Activated CD8-positive, alpha-beta memory T cell treated with anti-CD3 and anti-CD28 coated beads for 4 hours (primary cell): ENCODE measurements at places on chromosomes 12 and 14.

DNA sequence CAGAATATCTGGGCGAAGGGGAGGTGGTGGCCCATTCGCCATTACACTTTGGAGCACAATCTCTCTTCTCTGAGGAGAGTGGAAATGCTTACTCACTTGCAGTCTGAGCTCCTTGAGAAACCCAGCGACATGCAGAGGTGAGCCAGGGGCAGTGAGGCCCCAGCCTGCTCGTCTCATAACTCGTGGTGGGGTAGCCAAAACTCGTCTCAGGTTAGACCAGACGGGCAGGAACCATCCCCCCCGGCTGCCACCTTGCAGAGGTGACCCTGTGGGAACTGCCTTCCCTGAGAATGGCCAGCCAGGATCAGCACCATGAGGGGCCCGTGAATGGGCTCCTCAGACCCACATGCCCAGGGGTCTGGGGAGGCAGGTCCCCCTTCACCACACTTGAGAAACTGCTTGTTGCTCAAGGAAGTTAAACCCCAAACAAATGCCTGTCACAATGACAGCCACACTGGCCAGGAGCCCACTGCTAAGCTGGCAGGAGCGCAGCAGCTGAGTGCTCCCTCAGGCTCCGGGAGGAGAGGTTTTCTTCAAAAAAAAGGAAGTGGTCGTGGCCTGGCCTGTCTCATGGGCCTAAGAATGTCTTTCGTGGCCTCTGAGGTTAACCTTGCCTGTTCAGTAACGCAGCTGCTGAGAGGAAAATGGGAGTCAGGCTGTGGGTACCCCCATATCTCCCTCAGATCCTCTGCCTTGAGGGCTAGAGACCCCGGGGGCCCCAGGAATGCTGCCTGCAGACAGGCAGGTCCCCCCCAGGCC lies 9.2 kb upstream of the ALDH2 start:
- DNase-seq = no peak

DNA sequence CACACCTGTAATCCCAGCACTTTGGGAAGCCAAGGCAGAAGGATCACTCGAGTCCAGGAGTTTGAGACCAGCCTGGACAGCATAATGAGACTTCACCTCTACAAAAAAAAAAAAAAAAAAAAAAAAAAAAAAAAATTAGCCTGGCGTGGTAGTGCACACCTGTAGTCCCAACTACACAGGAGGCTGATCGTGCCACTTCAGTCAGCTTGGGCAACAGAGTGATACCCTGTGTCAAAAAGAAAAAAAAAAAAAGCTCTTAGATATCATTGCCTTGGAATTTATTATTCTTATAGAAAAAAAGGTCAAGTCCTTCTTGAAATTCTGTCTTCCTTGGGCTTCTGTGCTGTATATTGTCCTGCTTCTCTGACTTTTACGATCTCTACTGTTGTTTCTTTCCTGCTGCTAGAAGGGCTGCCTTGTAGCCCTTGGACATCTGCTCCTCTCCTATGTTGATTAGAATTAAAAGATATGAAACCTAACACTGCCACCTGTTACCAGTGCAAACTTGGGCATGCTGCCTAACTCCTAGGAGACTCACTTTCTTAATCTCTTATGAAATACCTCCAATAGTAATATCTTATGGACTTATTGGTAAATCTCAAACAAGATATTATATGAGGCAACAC lies 5.7 kb downstream of the TMEM19 start:
- DNase-seq = no peak

DNA sequence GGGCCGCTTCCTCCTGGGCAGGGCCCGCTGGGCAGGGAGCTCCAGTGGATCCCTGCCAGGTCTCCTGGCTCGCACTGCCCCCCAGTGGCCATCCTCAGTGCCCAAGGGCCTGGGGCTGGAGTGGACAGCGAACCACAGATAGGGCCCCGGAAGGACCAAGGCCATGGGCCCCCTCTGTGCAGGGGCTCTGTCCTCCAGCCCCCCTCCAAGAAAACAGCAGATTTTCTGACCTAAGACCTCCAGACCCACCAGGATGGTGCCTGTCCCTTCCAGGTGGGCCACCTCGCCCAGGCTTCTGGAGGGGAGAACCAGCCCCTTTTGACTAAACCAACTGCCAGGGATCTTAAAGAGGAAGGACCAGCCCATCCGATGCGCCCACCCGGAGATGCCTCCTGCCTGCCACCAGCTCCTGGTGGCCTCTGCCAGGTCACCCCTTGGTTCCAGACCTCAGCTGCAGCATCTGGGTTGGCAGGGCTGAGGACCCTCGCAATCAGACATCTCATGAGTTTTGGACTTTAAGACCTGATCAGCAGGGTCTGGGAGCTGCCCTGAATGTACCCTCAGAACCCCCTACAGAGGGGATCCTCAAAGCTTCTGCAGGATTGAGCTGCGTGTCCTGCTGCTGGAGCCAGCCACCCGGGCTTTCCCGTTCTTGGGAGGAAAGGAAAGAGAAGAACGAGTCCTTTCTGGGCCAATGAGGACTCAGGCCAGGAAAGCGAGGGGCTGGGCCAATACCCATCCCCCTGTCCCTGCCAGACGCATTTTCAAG lies 325.8 kb upstream of the DIO3 start:
- DNase-seq = no peak

GRCh38 chr14:48582938-48583337 lies 907.5 kb upstream of the MDGA2 start:
- no peak for DNase-seq

DNA sequence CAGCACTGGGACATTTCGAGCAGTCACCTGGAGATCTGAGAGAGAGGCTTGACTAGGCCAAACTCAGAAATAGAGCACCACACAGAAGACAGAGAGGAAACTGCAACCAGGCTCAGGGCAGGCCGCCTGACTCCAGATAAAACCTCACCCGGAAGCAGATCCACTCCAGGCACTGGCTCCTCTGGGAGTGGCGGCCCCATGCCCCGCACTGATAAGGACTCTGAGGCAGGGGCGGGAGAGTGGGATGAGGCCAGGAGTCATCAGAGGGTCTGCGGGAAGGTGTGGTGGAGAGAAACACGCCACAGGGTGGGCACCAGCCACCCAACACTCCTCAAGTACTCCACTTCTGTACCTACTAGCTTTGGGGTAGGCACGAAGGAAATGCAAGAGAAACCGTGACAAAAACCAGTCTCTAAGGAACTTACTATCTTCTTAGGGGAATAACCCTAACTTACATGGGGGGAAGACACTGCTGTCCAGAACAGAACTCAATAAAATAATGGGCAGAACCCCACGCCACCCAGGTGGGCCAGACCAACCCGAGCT lies 71.3 kb downstream of the CHGA start:
- no peak for DNase-seq

DNA sequence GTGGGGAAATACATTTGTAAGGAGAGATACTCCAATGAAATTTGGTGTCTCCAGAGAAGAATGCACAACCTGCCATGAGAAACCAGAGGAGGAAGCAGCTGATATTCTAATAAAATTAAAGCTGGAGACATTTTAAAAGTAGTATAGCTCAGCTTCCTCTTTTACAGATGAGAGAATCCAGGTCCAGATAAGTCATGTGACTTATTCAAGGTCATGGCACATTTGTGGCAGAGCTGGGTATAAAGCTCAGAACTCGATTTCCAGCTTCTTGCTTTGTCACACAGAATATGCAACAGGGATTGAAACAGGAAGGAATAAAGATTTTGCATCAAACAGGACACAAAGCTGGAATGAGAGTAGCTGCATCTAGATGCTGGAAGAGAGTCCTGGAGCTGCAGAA lies 174.8 kb downstream of the EMP1 start:
- no peak for DNase-seq

- no peak for DNase-seq
Observed at GRCh38 chr12:98639491-98639890, 5.1 kb downstream of the IKBIP start.

- no peak for DNase-seq
Observed at GRCh38 chr14:68495101-68496039, 297.5 kb downstream of the ZFP36L1 start.

DNA sequence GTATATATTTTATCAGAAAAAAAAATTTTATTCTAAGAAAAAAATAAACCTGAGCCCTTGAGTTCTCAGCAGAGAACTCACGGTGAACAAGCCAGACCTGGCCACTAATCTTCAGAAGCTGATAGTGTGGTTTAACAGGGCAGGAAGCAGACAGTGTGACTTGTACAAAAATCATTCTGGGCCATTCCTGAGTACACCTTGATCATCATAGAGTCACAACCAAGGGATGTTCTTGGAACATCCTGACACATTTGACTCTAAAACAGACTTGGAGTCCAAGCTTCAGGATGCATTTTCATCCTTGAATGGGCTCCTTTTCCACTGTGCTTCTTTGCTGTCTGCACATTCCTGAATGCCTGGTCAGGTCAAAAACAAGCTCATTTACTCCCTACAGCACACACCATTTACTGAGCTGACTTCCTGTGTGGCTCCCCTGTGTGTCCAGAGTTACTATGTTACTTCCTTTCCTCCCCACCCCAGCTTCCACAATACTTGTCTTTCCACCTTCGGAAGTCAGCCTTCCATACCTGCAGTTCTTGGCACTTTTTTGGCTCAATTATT lies 112.0 kb downstream of the ANO6 start:
- DNase-seq = no peak

DNA sequence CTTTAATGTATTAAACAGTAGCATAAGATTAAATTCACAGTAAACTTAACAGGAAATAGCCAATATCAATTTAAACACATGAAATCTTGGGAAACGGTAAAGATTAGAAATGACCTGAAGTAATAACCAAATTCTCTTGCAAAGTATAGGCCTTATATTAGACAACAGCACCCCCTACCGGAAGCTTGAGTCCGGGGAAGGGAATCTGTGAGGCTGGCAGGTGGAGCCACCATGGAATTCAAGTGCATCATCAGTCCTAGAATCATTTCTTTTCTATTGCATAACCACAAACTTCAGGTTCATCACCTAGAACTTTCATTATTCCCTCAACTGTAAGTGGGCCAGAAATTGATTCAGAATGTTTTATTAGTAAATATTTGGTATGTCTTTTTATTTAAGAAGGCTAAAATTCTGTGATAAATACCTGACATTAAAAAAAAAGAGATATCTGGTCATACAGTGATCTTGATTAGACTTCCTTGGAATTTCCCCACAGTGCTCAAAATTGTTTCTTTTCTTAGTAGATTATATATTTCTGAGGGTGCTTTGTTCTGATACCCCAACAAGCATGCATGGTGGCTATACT lies 48.6 kb downstream of the AP5M1 start:
- DNase-seq = peak; percentile 40

- no peak for DNase-seq
Observed at GRCh38 chr14:92316176-92316575, 6.8 kb upstream of the SLC24A4 start.

DNA sequence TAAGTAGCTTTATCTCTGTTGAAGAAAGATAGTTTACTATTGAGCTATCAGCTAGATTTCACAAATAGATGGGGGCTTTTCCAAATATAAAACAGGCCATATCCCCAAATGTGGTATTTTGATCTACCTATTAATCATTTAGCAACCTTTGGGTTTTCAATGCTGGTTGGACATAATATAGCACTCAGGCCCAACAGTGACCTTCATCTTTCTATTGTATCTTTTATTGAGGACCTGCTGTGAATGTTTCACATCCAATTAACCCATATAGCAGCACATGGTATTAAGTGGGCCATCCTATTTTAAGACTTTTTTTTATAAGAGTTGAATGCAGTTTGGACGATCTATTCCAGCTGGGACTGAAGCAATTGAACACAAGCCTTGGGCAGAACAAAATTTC lies 10.0 kb upstream of the NR1H4 start:
- DNase-seq = no peak

DNA sequence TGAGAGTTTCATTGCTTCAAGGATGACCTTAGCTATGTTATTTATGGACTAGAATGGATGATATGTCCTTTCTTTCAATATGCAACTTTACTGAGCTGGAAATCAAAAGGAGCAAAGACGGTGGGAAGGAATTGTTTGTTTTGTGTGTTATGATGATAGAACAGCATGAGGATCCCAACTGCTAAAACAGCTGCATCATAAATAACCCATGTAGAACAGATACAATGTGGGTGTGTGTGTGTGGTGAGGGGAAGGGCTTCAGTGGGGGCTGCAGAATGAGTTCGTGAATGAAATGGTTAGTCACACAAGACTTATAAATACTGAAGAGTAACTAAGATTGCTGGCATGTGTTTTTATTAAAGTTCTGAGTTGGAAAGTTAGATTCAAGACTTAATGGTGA lies 80.1 kb downstream of the DACT1 start:
- DNase-seq = no peak

GRCh38 chr12:8697120-8697475 lies 693 bp upstream of the RIMKLB start:
- DNase-seq = no peak

- no peak for DNase-seq
Observed at GRCh38 chr12:65968359-65968758, 144.1 kb downstream of the HMGA2 start.

DNA sequence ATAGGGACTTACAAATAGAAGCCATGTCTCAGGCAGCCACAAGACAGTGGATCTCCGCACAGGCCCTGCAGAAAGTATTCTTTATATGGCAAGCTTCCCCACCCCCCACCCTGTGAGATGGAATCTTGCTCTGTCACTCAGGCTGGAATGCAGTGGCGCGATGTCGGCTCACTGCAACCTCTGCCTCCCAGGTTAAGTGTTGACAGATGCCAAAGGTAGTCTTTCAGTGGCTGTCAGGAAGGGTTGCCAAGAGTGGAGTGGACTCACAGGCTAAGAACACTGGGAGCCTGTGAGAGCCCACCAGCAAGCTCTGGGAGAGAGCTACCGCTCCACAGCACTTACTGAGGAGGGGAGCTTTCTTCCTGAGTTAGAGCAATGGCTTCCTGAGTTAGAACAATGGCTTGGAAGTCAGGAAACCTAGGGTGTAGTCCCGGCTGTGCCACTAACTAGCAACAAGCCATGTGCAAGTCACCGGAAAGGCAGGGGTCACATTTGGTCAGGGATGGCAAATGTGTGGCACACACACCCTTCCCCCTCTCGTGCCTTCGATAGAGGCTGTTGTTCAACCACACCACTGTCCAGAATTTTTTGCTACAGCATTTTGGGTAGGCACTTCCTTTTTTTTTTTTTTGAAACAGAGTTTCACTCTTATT lies 2.6 kb downstream of the RNASE1 start:
- DNase-seq = no peak

DNA sequence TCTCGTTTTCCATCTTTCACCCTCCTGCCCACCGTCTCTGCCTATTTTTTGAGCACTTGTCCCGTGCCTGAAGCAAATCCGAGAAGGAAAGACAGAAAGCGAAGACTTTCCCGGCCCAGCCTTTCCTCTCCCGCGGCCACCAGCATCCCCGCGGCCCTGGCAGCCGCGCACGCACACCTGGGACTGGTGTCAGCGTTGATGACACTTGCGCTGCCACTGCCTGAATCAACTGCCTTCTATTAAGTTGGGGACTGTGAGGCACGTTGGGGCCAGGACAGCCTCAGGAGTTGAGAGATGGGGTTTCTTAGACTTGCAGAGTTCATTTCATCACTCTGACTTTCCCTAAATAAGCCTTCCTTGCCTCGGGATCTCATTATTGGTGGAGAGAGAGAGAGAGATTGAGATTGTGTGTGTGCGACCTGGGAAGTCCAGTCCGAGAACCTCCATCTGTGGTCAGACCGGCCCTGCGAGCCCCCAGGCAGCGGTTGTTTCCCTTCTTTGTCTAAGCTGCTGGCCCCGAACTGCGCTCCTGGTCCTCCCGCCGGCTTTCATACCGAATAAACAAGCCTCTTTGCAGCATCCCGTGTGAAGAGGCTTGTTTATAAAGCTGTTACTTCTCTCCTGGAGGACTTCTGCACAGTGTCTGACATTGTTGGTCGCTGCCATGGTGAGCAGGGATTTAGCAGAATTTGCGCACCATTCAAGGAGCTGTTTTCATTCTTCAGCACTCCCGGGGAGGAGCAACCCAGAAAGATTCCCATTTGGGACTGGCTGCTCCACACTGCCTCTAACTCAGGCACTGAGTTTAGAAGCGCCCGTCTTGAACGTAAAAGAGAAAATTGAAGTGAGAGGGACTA lies 1.5 kb downstream of the PDZRN4 start:
- no peak for DNase-seq

- DNase-seq = no peak
Observed at GRCh38 chr12:111368291-111368787, 556 bp downstream of the PHETA1 start.
